Activated naive CD4-positive, alpha-beta T cell treated with anti-CD3 and anti-CD28 coated beads, Interleukin-2, amount 10 ng/mL, durations not matched to agents 7 days and 5 days (primary cell): ENCODE measurements at places on chromosomes 11 and 22.

DNA sequence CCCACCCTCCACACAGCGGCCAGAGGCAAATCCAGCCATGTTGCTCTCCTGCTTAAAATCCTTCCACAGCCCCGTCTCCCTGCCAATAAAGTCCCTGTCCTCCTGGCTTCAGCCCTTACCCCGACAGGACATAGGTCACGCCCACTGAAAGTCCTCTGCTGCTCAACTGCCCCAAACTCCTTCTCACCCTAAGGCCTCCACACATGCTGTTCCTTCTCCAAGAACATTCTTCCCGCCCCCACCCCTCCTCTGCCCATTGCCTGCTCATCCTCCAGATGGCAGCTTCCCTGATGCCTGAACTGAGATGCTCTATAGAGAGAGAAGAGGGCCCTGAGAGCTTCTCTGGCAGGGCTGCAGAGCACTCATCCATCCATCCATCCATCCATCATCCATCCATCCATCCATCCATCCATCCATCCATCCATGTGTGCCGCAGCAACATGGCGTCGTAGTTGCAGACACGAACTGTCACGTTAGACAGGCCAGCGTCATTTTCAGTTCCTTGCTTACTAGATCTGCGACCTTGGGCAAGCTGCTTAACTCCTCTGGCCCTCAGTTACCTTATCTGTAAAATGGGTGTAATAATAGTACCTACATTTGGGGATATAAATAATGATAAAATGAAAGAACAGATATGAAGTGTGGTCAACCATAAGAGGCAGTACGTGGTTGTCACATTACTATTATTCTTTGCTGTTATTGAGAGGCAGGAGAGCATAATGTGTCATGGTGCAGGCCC is 9.4 kb downstream of the NPTXR start:
- DNase-seq = no peak

DNA sequence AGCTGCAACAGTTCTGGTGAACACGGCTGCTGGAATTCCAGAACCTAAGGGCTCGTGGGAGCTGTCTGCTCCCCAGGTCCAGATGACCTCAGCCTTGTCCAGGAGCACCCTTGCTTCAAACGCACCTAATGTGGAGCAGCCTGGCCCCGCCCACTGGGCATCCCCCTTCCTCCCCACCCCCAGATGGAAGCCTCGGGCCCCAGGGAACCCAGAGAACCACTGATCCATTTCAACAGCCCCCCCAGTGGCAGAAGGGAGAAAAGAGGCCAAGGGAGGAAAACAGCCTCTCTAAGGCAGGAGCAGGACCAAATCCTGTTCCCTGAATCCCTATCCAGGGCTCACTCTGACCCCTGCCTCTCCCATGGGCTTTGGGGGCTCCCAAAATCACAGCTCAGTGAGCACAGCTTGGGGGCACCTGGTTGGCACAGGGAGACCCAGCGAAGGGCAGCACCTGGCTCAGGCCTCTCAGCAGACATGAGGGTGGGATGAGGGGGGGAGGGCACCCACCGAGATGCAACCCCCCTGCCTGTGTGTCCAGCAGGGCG is 1.2 kb downstream of the CYTH4 start:
- peak; percentile 56 for DNase-seq

GRCh38 chr11:118845369-118845768 is 38.3 kb upstream of the CXCR5 start:
- DNase-seq = no peak

DNA sequence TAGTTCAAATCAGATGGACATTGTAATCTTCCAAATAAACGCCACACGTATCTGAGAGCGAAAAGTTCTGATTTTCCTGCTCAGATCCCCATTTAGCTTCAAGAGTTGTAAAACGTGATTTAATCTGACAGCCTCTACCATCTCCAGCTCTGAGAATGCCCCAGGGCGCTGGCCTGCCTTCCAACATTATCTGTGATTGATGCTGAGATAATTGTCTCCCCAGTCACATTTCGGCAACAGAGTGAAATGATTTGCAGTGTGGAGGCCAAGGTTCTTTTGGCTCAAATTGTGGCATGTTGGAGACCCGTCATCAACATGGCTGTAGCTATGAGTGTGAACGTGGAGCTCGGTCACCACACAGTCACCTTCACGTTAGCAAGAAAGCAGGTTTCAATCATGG is 283.4 kb downstream of the BRD1 start:
- DNase-seq = peak; percentile 0

DNA sequence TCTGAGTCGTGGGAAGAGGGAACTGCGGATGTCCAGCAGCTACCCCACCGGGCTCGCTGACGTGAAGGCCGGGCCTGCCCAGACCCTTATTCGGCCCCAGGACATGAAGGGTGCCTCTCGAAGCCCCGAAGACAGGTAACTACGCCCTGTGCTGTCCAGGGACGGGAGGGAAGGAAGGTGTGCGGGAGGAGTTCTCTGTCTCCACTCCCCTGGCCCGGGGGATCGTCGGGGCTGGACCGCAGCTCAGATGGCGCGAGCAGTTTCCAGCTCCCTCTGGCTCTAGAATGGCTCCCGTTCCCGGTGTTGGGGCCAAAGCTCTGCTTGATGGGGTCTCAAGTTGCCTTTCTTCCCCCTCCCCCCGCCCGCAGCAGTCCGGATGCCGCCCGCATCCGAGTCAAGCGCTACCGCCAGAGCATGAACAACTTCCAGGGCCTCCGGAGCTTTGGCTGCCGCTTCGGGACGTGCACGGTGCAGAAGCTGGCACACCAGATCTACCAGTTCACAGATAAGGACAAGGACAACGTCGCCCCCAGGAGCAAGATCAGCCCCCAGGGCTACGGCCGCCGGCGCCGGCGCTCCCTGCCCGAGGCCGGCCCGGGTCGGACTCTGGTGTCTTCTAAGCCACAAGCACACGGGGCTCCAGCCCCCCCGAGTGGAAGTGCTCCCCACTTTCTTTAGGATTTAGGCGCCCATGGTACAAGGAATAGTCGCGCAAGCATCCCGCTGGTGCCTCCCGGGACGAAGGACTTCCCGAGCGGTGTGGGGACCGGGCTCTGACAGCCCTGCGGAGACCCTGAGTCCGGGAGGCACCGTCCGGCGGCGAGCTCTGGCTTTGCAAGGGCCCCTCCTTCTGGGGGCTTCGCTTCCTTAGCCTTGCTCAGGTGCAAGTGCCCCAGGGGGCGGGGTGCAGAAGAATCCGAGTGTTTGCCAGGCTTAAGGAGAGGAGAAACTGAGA is 1.4 kb downstream of the ADM start:
- DNase-seq = peak; percentile 43

- no peak for DNase-seq
Observed at GRCh38 chr11:96051820-96052219, 127.9 kb upstream of the MTMR2 start.

- peak; percentile 14 for DNase-seq
Observed at GRCh38 chr22:49550766-49551362, 276.8 kb downstream of the BRD1 start.

DNA sequence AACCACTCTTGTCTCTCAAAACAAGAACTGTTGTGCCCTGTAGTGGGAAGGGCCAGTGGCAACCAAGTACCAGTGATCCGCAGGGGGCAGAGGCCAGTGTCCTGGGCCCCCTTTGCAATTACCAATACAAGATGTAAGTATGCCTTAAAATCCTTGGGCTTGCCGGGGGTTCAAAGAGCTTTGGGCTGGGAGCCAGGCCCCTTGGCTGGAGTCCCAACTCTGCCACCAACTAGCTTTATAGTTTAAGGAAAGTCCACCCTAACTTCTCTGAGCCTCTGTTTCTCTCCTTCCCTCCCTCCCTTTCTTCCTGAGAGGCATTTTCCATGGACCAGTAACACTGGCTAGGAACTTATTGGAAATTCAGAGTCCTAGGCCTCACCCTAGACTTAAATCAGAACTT is 15.5 kb downstream of the CLMP start:
- no peak for DNase-seq

GRCh38 chr11:86688398-86689179 is 16.2 kb upstream of the ME3 start:
- DNase-seq = no peak
